ENCODE measurements at places on chromosomes 4 and X.

DNA sequence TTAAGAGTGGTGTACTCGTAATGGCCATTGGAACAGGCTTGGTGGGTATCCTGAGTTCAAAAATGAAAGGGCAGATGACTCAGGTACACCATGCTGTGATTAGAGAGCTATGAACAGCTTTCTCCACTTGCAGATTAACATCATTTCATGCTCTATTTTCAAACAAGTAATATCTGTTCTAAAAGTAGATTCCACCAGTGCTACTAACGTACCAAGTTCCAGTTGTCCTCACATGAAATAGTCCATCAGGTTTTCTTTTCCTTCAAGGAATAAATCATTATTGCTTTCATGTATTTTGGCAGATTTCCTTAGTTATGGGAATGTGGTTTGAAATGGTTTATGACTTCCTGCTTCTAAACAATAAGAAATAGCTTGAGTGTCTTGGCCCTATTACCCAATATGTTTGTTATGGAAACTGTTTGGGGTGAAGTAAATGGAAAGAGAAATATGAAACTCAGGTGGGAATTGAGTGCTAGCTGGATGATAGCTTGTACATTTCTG is 49.9 kb downstream of the PCDH7 start:
- no peak for DNase-seq

GRCh38 chr4:52099860-52100461 is 48.9 kb downstream of the SPATA18 start:
- no peak for DNase-seq

- no peak for DNase-seq
Observed at GRCh38 chr4:78602334-78602733, 50.8 kb downstream of the ANXA3 start.

- DNase-seq, result no peak
Observed at GRCh38 chr4:124105212-124105611, 607.3 kb downstream of the ANKRD50 start.

- DNase-seq, result no peak
Observed at GRCh38 chrX:14303891-14304290, 225.4 kb upstream of the GLRA2 start.

- no peak for DNase-seq
Observed at GRCh38 chr4:47493238-47494123, 8.4 kb downstream of the ATP10D start.

GRCh38 chr4:136742333-136742732 is 790.0 kb downstream of the PCDH18 start:
- no peak for DNase-seq

GRCh38 chr4:59855630-59856352 is 1344.3 kb upstream of the ADGRL3 start:
- DNase-seq, result no peak

GRCh38 chr4:99651811-99652485 is 5.7 kb downstream of the C4orf54 start:
- DNase-seq, result no peak

DNA sequence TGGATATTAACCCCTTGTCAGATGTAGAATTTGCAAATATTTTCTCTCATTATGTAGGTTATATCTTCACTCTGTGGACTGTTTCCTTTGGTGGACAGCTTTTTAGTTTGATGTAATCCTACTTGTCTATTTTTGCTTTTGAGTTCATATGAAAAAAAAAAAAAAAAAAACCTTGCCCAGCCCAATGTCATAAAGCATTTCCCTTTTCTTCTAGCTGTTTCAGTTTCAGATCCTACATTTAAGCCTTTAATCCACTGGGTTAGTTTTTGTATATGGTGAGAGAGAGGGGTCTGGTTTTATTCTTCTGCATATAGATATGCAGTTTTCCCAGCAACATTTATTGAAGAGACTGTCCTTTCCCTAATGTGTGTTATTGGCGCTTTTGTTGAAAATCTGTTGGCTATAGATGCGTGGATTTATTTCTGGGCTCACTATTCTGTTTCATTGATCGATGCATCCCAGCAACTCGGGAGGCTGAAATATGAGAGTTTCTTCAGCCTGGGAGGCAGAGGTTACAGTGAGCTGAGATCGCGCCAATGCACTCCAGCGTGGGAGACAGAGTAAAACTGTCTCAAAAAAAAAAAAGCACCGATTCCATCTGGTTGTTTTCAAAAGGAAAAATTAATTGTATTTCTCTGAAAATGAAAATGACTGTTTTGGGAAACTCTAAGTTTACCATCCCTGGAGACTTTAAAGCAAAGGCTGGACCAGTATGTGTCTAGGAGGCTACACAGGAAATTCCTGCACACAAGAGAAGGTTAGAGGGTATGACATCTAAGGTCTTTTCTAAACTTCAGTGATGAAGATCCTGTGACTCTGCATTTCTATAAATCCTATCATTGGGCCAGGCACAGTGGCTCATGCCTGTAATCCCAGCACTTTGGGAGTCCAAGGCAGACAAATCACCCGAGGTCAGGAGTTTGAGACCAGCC is 35.6 kb downstream of the STEEP1 start:
- DNase-seq, result no peak

DNA sequence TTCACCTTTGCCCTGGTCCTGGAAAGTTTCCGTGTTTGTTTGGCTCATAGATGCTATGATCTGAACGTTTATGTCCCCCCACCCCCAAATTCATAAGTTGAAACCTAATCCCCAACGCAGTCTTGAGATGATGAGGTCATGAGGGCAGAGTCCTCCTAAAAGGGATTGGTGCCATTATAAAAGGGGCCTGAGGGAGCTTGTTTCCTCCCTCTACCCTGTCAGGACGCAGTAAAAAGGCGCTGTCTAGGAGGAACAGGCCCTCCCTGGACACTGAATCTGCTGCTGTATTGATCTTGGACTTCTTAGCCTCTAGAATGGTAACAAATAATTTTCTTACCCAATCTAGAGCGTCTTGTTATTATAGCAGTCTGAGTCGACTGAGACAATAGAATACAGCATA is 2190.6 kb upstream of the TENM3 start:
- no peak for DNase-seq

GRCh38 chr4:84908876-84909275 is 57.6 kb downstream of the WDFY3 start:
- DNase-seq, result no peak

DNA sequence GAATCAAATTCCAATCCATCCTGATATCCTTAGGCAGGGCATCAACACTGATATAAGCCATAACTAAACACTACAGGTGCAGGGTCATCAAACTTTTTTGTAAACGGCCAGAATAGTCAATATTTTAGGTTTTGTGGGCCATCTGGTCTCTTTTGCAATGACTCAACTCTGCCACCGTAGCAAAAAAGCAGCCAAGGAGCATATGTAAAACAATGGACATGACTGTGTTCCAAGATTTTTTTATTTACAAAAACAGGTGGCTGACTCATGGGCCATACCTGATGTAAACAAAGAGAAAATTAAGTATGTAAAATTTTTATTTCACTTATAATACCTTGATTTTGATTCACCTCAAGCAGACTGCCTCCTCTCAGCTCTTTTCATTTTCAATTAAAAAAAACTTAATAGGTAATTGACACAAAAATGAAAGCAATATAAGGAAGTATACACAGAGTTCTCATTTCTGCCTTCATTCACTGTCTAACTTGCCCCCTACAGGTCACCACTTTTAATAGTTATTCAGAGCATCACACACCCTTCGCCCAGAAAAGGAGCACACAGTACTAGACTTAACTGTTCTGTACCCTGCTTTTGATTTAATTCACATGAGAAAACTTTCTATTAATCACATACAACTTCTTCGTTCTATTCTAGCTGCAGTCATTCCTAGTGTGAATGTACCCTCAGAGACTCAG is 35.3 kb upstream of the GPM6B start:
- DNase-seq, result no peak

- DNase-seq, result no peak
Observed at GRCh38 chr4:102246416-102246815, 98.9 kb downstream of the SLC39A8 start.

DNA sequence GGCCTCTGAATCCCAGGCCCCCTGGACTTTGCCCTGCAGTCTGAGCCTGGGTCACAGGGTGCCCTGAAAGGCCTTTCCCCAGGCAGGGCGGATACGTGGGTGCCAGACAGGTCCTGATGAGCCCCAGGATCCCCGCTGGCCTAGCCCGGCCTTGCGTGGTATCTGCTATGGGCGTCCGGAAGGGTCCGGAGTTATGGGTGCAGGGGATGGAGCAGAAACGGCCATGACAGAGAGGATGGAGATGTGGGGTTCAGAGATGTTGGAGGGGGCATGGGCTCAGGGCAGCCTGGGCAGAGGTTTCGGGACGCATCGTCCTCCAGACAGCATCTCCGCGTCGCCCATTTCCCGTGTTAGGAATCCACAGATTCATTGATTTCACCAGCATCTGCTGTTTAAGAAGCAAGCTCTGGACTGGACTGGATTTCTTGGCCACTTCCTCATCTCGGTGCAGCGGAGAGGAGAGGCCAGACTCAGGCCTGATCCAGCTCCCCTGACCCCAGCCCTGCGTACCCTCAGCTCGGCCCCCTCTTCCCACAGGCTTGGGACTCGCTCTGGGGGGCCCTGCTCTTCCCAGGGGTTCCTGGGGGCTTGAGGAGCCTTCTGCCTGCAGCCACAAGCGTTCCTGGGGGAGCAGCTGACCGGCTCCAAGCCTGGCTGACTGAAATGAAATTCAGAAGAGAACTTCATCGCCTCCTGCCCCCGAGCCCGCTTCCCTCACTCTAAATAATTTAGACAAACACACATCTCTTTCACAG is 86.9 kb upstream of the ADRA2C start:
- DNase-seq, result no peak

- DNase-seq, result no peak
Observed at GRCh38 chr4:141241986-141242385, 21.3 kb downstream of the ZNF330 start.

GRCh38 chr4:151692443-151692782 is 68.4 kb downstream of the GATB start:
- DNase-seq, result no peak

- no peak for DNase-seq
Observed at GRCh38 chr4:48109413-48110263, 24.4 kb downstream of the TXK start.

DNA sequence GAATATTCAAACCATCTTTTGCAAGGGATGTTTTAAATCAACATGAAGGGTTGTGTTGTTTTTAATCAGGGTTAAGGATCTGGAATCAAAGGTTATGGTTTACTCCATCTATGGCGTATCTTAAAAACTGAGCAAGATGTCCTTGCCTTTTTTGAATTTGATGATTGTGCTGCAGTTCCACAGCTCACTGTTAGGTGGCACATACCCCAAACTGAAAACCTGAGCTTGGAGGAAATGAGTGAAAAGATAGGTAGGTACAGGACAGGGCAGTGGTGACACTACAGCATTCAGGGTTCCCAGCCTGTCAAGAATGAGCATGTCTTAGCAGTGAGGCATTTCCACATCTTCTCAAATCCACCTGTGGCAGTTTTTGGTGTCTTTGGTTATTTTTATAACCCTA is 13.1 kb upstream of the EOLA1 start:
- no peak for DNase-seq

DNA sequence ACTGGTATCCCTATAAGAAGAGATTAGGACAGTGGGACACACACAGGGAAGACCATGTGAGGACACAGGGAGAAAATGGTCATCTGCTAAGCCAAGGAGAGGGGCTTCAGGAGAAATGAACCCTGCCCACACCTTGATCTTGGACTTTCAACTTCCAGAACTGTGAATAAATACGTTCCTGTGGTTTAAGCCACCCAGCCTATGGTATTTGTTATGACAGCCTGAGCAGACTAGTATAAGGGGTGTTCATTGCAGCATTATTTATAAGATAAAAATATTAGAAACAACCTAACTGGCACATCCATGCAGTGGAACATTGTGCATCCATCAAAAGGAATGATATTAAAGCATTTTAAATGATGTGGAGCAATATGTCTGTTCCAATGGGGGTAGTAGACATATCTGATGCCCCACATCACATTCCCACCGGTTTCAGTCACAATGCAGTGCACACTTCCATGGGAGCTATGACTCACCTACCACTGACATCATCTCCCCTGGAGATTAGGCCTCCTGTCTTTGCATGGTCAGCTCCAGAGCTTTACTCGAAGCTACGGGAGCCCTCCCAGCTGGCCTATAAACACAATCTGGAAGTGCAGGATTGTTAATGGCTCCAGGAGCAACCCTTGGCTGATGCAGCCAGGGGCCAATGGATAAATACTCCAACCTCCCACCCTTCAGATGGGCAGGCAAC is 38.9 kb upstream of the MAMLD1 start:
- DNase-seq, result no peak

- DNase-seq, result no peak
Observed at GRCh38 chrX:118807151-118808017, 16.2 kb upstream of the ZCCHC12 start.

GRCh38 chr4:38106311-38106710 is 146.1 kb downstream of the PTTG2 start:
- no peak for DNase-seq

- no peak for DNase-seq
Observed at GRCh38 chr4:85724791-85725563, 250.0 kb downstream of the ARHGAP24 start.

GRCh38 chr4:2700031-2700430 is 56.1 kb downstream of the TNIP2 start:
- no peak for DNase-seq

DNA sequence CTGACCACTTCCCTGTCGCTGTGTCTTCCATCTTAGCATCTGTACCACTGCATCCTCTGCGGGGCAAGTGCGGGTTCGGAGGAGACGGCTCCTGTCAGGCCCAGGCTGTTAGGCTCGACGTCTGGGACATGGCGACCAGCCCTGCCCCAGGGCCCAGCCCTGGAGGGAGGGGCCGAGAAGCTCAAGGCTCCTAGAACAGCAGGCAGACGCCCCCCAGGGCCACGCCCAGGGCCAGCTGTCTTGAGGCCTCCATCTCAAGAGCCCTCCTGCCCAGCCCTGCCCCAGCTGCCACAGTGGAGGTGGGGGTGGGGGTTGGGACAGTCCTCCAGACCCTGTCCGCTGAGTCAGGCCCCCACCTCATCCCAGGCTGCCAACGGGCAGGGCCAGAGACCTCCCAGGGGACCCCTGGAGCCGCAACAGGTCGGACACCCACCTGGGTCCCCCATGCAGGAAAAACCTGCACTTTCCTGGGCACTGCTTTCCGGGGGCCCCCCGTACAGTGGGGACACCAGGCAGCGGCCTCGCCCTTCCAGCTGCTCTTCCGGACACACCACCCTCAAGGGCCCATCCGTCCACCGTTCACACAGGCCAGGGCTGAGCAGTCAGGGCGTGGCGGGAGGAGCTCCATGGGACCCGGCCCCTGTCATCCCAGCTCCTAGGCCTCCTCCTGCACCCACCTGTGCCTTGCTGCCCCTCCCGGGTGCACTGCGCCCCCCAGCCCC is 83.1 kb downstream of the FAM53A start:
- DNase-seq, result no peak

- DNase-seq, result no peak
Observed at GRCh38 chr4:87465739-87466366, 43.5 kb downstream of the NUDT9 start.

DNA sequence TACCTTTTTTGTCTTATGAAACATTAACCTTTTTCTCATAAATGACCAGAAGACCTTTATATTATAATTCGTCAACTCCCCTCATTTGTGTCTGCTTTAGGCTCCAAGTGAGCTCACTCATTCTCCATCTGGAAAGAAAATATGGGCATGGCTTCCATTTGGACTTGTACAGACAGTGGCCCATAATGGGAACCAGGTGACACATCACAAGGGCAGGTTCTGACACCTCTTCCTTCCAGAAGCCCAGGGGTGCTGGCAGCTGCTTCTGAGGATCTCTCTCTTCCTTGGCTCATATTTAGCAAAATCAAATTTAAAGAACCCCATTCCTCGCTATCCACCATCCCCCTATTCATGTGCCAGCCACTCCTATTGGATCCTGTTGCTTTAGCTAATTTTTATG is 69.6 kb downstream of the CD38 start:
- DNase-seq, result no peak
